ENCODE measurements at places on chromosomes 3 and 15.

GRCh38 chr3:195900436-195901355, 7.7 kb downstream of the TNK2 start:
- no peak for DNase-seq

GRCh38 chr3:180930526-180930925, 18.1 kb downstream of the FXR1 start:
- no peak for DNase-seq

GRCh38 chr3:159144472-159144871, 342.6 kb downstream of the MFSD1 start:
- DNase-seq, result no peak

- DNase-seq, result no peak
These were observed 204.1 kb upstream of the ZBTB20 start for GRCh38 chr3:115351193-115351592.

DNA sequence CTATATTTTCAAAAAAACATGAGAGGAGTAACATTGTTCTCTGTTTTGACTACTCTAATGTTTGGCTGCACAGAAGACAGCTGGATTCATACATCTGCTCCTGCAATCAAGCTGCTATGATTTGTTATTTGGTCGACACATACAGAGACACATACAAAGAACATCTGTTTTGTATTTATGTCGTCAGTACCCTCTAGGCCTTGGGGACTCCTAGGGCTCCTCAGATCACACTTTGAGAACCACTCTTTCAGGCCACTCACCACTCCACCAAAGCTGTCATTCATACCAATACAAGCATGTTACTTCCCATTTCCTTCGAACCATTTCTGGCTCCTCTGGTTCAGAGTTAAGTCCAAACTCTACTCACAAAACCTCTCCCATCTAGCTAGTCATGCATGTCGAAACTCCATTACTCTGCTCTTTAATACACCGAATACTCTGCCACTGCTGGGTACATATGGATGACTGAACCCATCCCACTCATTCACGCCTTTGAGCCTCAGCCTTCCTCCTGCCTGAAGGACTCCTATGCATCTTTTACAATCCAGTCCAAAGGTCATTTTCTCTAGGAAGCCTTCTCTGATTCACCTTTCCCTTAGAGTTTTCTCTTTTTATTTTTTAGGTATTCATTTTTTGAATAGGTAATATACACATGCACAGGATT, 102.9 kb upstream of the ARHGEF3 start:
- peak; percentile 9 for DNase-seq

All from SJCRH30 (cell line).